ENCODE measurements at places on chromosomes 13 and 19.

GRCh38 chr13:54486421-54487166, 1458.0 kb downstream of the OLFM4 start:
- DNase-seq, result no peak

- DNase-seq, result no peak
These were observed 19.6 kb upstream of the SIGLEC6 start for GRCh38 chr19:51550848-51551672.

DNA sequence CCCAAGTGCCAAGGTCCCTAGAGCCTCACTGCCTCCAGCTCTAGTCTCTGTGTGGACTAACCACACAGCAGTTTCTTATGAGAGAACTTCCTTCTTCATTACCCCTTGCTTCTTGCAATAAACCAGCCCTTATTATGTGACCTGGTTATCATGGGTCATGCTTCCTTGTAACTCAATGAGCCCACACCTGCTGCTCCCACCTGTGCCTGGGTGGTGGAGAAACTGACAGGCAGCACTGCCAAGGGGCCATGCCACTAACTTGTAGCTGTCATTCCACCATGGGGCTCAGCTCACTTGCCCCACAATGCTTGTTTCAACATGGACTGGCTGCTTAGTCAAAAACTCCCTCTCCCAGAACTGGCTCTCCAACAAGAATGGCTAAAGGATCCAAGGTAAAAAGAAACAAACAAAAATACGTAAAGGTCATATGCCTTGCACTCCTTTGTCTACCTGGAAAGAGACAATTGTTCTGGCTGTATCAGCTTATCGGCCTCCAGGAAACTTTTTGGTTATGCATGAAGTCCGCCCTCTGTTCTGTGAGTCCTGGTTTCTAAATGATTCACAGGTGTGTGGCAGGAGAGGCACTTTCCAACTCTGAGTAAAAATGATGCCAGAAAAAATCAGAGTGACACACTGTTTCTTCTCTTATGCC, 446.4 kb downstream of the COG6 start:
- DNase-seq, result no peak

- DNase-seq, result no peak
These were observed 2.2 kb upstream of the EPS15L1 start for GRCh38 chr19:16473875-16474392.

GRCh38 chr19:38389101-38389925, 816 bp downstream of the SPRED3 start:
- no peak for DNase-seq

GRCh38 chr19:23527797-23528196, 132.5 kb upstream of the ZNF91 start:
- DNase-seq, result peak; percentile 2

- no peak for DNase-seq
These were observed 142.9 kb upstream of the SPACA7 start for GRCh38 chr13:112233256-112233655.

GRCh38 chr19:41535029-41535622, 40.8 kb upstream of the CEACAM21 start:
- DNase-seq, result no peak

DNA sequence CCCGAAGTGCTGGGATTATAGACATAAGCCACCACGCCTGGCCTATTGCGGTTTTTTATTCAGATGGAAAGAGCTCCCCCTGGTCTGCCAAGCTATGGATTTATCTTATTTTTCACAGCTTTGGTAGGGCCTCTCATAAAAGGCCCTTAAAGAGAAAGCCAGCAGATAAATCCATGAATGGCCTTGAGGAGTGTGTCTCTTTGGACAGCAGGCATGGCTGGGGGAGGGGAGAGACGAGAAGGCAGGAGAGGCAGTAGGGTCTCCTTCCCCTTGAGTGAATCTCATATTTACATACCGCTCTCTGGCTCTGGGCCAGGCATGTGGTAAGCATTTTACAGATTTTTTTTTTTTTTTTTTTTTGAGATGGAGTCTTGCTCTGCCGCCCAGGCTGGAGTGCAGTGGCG, 25.2 kb downstream of the MARK4 start:
- DNase-seq, result no peak

DNA sequence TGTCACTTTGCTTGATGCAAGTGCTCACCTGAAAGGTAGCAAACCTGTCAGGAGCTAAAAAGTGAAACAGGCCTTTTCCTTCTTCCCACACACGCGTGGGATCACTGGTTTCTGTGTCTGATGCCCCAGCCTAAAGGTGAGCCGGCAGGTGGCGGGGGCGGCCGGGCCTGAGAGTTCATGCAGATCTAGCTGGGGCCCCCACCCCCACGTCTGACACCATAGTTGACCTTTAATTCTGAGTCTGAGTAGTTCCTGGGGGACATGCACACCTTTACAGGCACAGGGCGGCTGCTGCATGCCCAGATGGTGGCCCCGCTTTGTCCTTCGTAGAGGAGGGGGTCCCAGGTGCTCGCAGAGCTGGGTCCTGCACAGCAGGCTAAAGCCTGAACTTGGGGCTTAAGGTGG, 345.3 kb downstream of the TEX29 start:
- no peak for DNase-seq

GRCh38 chr19:46014941-46015686, 7.7 kb downstream of the PGLYRP1 start:
- peak; percentile 22 for DNase-seq

- DNase-seq, result no peak
These were observed 7.0 kb upstream of the HCN2 start for GRCh38 chr19:582497-583197.

GRCh38 chr19:39679056-39679790, 23.5 kb downstream of the LGALS16 start:
- no peak for DNase-seq

DNA sequence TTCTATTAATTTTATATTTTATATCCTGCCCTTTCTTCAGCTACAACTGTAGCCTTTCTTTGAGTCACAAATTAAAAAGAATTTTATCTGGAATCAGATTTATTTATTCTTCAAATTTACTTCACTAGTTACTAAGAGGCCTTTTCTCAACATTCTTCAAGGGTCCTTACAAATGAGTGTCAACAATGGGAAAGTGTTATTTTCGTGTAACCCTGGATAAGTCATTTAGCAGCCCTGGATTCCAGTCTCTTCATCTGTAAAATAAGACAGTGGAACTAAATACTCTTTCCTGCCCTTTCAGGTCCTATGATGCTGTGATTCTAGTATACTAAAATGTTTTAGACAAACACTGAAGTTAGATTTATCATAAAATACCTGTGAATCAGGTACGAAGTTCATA, 397.0 kb downstream of the KLF12 start:
- DNase-seq, result no peak

DNA sequence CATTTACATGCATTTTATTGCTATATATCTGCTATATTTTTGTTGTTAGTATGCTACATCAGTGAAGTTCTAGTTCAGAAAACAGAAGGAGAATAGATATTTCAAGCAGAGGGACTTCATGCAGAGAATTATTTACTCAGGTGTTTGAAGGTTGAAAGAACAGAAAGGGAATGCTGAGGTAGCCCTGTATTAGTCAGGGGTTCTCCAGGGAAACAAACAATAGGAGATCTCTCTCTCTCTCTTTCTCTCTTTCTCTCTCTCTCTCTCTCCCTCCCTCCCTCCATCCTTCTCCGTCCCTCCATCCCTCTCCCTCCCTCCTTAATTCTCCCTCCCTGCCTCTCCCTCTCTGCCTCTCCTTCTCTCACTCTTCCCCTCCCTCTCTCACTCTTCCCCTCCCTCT, 114.3 kb upstream of the TDRD3 start:
- no peak for DNase-seq

DNA sequence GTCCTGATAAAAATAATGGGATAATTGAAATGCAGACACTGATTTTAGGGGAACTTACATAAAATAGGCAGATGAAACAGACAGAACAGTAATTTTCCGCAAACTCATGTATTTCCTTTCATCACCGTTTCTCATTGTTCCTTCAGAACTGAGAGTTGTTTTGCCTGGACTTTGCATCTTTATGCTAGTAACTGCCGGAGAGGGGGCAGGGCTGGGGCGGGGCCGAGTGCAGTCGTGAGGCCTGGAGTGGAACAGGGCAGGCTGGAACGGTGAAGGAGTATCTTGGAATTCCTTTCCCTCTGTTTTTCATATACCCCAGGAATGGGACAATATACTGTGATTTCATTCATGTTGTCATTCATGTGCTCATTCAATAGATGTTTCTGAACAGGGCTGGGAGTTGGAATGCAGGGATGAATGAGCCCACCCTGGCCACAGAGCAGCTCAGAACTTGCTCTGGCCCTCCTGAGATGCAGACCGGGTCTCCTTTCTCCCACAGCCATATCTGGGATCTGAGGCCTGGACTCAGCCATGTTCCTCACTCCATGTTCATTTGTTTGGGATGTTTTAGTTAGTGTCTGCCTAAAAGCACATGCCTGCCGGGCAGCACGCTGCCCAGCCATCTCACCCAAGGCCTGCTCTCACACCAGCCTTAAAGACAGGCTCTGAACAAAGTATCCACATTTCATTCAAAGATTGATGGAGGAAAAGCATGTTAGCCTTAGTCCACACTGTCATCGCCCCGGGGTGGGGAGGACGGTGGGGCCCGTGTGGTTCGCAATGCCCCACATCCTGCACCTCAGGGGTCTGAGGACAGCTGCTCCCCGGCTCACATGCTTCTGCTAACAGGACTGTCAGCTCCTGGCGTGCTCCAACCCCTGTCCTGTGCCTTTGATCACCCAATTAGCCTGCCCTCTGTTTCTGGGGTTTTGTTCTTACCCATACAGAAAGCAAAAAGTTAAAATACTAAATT, 92.9 kb downstream of the SOX1 start:
- no peak for DNase-seq

- no peak for DNase-seq
These were observed 11.7 kb downstream of the LCP1 start for GRCh38 chr13:46170268-46170667.

All from T-helper 2 cell (primary cell).